ENCODE measurements at places on chromosomes 5 and 9.

GRCh38 chr5:106728208-106728607, 942.5 kb downstream of the EFNA5 start:
- no peak for DNase-seq

- DNase-seq = peak; percentile 40
Observed at GRCh38 chr5:173327084-173327947, 898 bp downstream of the STC2 start.

- DNase-seq = no peak
Observed at GRCh38 chr5:175162036-175162435, 281.9 kb downstream of the DRD1 start.

DNA sequence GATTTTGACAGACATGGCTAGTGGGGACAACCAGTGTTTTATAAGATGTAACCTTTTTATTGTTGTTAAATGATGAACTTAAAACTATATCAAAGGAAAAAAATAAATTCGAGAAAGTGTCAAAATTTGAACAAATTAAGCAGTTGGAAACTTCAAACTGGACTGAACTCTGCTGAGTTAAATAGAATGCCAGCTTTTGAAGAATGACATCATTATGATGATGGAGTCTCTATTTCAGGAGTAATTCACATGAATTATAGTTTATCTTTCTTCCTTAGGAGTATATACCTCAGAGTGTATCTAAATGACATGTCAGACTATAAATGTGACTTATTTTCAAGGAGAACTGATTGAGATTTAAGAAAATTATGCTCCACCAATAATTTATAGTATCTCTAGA, 125.2 kb downstream of the CAMK4 start:
- DNase-seq = no peak

DNA sequence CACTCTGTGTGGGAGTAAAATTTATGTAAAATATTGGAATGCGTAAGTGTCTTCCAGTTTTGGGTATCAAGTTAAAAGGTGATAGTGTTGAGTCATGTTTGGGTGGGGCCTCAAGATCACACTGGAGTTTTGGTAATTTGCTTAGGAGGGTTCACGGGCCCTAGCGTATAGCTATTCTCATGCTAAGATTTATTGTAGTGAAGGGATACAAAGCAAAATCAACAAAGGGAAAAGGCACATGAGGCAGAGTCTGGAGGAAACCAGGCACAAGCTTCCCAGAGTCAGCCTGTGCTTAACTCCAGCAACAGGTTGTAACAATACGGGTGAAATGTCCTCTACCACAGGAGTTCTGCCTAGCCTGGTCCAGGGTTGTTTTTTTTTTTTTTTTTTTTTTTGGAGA, 20.2 kb downstream of the HSPA4 start:
- no peak for DNase-seq
